ENCODE measurements at places on chromosomes 12 and 14.

DNA sequence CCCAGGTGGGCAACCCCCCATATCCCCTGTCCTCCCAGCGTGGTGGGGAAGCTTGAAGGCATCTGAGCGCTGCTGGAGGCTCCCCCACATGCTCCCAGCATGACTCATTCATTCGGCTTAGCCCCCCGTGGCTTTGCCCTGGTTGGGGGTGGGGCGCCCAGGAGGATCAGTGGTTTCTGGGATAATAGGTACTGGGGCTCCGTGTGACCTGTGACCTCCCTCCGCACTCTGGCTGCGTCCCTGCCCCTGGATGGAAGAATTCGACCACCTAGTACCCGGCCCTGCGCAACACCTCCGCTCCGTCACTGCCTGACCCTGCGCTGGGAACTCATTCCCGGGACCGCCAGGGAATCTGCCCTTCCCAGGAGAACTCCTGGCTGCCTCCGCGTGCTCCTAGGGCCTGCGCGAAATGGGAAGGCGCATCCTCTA, 120.1 kb downstream of the AACS start:
- no peak for DNase-seq

DNA sequence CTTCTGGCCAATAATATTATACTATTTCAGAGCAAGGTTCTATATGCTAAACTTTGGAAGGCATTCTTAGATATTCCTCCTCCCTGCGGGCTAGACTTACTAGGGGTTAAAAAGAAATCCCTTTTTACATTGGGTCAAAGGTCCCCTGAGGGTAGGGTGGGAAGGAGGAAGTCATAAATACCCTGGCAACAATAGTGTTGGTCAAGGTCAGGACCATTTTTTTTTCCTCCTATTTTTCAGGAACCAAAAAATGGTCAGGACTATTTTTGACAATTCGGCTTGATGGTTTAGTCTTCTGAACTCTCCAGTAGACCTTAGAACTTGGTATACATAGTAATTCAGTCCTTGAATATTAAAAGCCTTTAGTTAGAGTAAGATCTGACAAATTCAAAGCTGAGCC, 4.5 kb upstream of the NANOG start:
- DNase-seq, result no peak

DNA sequence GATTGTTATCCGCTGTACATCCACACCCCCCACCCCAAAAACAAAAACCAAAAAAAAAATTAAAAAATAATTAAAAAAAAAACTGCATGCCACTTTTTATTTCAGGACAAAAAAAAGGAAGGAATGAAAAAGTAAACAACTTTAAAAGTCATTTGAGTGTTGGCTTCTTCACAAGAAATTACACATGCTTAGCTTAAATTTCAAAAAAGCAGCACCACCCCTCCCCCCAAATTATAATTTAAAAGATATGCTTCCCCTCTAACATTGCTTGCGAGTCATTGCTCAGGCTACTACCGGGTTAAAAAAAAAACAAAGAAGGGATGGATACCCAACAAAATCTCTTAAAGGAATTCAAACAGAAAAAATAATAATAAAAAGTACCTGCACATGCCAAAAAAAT, 98.5 kb downstream of the BCL11B start:
- no peak for DNase-seq

- DNase-seq, result no peak
Observed at GRCh38 chr12:49667325-49668090, 39.7 kb downstream of the FMNL3 start.

DNA sequence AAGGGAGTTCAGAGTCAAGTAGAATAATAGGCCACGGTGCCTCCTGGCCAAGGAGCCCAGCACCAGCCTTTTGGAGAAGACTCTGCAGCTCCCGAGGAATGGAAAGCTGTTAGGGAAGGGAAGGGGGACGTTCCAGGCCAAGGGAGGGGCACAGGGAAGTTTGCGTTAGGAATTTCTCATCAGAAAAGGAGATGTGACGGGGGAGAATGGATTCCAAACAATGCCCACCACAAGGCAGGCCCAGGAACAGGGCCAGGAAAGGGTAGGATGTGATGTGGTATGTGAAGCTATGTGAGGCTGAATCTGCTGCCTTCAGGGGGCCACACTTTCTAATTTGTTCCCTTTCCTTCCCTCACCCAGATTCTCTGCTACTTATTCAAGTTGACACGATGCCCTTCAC, 46.0 kb downstream of the DGLUCY start:
- DNase-seq, result no peak
